SK-N-DZ (cell line): ENCODE measurements at places on chromosomes 1 and 21.

- no peak for DNase-seq
Measured at GRCh38 chr1:90402893-90403849, 313.9 kb downstream of the BARHL2 start.

DNA sequence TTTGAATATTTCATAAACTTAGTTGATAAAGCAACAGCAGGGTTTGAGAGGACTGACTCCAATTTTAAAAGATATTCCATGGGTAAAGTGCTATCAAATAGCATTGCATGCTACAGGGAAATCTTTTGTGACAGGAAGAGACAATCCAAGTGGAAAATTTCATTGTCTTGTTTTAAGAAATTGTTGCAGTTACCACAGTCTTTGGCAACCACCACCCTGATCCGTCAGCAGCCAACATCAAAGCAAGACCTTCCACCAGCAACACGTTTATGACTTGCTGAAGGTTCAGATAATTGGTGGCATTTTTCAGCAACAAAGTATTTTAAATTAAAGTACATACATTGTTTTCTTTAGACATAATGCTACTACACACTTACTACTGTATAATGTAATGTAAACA is 47.8 kb downstream of the ADGRL4 start:
- no peak for DNase-seq

- no peak for DNase-seq
Measured at GRCh38 chr1:110135246-110135645, 15.0 kb upstream of the SLC6A17 start.

GRCh38 chr1:182770232-182770631 is 19.3 kb upstream of the NPL start:
- DNase-seq: no peak
